GF-D8 (cell line): ENCODE measurements at places on chromosomes 3 and 15.
A peak's percentile ranks its signal among the peaks of the same experiment; 100 is the strongest.

DNA sequence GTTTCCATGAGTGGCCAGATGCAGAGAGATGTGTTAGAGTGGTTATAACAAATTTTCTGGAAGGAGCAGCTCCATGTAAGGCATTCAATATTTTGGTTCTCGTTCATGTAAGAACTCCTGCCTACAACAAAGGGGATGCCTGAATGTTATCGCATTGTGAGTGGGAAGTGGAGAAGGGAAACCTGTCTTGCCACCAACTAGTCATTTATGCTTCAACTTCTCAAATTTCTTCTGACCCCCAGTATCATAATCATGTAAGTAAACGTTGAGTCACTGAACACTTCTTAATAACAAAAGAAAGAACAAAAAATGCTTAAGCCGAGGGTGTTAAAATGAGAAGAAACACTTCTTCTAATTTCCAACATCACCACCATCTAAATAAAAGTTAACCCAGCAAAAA, 62.0 kb upstream of the MRPL3 start:
- DNase-seq, result no peak

- DNase-seq, result no peak
Measured at GRCh38 chr3:55089211-55089610, 161.4 kb upstream of the LRTM1 start.

- DNase-seq, result no peak
Measured at GRCh38 chr3:76487446-76487845, 552.5 kb upstream of the ROBO2 start.

DNA sequence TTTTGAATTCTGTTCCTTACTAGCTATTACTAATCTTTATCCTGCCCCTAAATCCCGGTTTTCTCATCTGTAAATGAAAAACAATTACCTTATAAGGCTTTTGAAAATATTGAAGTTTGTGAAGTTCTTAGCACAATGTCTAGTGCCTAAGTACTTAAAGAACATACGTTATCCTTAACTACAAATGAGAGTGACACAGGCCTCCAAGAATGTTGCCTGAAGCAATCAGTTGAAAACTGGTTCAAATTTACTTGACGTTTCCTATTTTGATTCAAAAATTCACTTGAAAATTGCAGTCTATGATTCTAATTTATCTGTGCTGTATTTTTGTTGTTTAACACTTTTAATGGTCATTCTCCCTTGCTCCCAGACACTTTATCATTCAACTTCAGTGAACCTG, 3.2 kb downstream of the SENP7 start:
- DNase-seq, result no peak

DNA sequence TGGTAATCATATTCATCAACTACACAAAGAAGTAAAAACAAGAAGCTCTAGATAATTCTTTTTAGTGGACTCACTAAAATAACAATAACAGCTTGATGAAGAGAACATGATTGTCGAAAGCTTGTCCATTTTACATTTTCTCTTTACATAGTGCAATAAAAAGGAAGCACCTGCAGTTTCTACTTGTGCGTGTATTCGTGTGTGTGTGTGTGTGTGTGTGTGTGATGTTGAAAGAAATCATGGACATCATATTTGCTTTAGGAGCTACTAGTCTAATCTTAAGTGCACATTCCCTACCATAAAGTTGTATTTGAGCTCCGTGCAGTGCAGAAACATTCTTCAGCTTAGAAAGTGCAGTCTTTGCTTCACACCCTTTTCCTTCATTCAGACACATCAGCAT, 288.8 kb downstream of the ZBTB20 start:
- no peak for DNase-seq

DNA sequence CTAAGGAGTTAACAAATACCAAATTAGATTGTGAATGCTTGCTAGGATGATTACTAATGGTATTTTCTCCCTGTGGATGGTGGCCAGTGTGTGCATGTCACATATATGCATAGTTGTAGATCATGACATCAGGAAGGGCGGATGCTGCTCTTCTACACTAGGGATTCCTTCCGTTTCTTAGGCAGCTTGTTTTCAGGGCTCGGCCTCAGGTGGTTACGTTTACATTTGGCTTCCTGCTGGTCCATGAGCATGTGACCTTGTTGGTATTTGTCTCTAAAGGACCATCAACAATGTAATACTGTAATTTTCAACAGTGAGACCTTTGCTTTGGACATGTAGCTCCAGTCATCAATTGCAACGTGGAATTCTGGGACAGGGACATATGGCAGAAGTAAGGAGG, 221.4 kb downstream of the NR1D2 start:
- DNase-seq, result no peak

DNA sequence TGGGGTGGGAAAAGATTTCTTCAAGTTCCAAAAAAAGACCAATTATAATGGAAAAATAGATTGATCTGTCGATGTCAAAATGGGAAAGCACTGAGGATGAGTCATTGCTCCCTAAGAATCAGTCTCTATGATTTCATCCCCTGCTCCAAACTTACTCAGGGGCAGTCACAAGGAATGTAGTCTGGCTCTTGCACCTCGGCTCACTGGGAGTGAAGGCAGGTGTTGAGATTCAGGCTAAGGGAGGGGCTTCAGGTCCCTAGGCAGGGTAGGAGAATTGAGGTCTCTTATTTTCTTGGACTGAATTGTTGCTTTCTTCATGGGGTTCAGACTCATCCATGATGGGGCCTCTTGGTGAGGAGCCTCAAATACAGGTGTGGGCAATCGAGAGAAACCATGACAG, 14.2 kb downstream of the ESYT3 start:
- DNase-seq, result no peak

- no peak for DNase-seq
Measured at GRCh38 chr3:13564751-13565560, 16.0 kb downstream of the FBLN2 start.

DNA sequence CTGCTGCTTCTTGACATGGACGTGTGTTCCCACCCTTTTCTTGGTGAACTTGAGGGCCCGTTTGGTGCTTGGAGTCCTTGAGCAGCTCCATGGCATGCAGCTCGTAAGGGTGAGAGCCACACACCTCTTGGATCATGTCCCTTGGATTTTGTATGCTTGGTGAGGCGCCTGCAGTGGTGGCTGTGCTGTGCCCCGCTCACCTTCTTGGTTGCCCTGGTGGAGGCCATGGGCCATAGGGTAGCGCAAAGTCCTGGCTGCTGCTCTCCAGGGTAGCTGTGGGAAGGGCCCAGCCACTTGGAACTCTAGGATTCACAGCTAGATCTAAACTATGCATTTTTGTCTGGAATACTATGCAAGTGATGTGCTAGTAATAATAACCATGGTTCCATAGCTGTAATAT, 26.7 kb upstream of the DPPA4 start:
- no peak for DNase-seq

GRCh38 chr3:145681181-145681580, 479.8 kb downstream of the PLOD2 start:
- DNase-seq, result no peak

- DNase-seq, result no peak
Measured at GRCh38 chr3:9750556-9751411, 1.0 kb downstream of the OGG1 start.

DNA sequence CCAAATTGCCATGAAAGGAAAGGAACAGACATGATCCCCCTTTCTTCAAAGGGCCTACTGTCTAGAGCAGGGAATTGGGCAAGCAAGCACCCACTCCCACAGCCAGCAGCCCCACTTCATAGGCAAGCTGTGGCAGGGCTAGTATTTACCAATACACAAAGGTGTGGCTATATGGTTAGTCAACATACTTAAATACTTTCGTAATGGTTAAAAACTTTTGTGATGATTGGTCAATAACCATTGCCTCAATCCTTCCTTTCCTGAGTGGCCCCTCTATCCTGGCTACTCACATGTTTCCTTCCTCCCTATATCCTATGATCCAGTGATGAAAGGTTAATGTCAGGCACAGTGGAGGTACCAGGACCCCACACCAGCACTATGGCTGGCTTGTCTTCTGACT, 30.1 kb upstream of the ARL8B start:
- no peak for DNase-seq

DNA sequence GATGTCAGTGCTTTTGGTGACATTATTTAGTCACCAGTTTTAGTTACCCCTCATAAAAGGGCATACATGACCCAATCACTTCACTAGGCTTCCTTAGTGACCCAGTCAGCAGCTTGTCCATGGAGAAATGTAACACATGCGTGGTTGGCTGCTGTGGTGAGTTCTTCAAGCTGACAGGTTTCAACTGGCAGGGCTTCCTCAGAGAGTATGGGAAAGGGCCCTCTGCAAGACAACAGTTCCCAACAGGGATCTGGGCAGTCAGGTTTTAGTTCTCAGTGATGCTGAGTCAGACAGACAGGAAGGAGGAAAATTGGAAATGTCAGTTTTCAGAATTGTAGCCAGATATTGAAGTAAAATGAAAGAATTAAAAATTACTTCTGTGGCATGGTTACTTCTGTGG, 282.5 kb downstream of the TBL1XR1 start:
- no peak for DNase-seq

GRCh38 chr15:36932070-36932469, 168.3 kb downstream of the MEIS2 start:
- no peak for DNase-seq

DNA sequence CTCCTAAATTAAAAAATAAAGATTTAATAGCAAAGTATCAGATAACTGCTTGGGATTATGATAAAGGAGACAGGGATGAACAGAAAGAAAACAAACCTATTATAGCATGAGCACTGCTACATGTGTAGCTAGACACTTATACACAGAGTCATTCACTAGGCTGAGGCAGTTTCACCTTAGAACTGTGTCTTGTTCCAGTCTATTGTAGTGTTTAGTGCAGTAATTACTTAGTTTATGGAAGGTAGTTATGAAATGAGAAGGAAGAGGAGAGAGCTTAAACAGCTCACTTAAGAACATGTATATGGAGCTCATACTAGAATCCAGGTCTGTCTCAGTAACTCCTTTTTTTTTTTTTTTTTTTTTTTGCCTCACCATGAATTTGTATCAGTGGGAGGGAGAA, 441.4 kb downstream of the PDCD6IP start:
- DNase-seq, result no peak

GRCh38 chr3:158403013-158403412, 168.0 kb upstream of the MLF1 start:
- no peak for DNase-seq

- DNase-seq, result peak; percentile 62
Measured at GRCh38 chr3:138135146-138135832, 3.1 kb upstream of the A4GNT start.

- DNase-seq, result no peak
Measured at GRCh38 chr3:143366672-143367071, 247.1 kb downstream of the CHST2 start.

- no peak for DNase-seq
Measured at GRCh38 chr15:95596496-95596895, 734.0 kb upstream of the NR2F2 start.

- DNase-seq, result no peak
Measured at GRCh38 chr3:1326546-1326945, 233.7 kb downstream of the CNTN6 start.

- no peak for DNase-seq
Measured at GRCh38 chr3:170802164-170803151, 67.5 kb downstream of the RPL22L1 start.

DNA sequence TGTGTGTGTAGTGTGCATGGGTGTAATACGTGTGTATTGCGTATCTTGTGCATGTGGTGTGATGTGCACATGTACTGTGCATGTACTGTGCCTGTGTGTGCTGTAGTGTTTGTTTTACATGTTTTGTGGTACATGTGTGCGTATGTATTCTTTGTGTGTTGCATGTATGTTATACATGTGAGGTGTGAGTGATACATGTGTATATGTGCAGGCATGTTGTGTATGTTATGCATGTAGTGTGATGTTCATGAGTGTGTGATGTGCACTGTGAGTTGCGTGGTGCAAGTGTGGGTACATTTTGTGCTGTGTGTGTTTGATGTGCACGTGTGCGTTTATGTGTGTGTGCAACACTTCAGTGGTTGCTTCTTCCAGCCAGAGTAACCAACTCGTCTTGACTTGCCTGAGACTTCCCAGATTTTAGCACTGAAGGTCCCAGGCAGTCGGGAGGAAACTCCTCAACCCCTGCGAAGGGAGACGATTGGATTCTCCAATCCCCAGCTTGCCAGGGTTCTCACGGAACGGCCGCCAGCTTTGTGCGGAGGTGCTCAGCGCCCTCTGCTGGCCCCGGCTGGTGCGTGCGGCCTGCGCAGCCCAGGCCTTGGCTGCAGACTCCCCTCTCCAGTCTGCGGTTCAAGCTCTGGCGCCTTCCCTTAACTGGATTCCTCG, 3.6 kb downstream of the GALNT15 start:
- no peak for DNase-seq

DNA sequence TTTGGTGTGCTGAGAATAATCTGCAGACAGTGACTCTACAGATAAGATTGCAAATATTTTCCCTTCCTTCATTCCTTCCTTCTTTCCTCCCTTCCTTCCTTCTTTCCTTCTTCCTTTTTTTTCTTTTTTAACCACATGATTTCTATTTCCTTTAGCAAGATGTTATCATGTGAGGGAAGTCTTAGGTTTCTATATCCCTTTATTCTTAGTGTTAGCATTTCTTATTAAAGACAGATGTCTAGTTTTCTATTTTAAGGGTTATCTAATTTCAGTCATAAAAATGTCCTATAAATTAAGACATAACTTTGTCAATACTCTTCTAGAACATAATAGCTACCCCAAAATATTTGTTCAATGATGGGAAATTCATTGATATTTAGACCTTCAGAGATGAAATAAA, 470.9 kb downstream of the LPP start:
- no peak for DNase-seq

- DNase-seq, result no peak
Measured at GRCh38 chr3:180932819-180933218, 20.3 kb downstream of the FXR1 start.

DNA sequence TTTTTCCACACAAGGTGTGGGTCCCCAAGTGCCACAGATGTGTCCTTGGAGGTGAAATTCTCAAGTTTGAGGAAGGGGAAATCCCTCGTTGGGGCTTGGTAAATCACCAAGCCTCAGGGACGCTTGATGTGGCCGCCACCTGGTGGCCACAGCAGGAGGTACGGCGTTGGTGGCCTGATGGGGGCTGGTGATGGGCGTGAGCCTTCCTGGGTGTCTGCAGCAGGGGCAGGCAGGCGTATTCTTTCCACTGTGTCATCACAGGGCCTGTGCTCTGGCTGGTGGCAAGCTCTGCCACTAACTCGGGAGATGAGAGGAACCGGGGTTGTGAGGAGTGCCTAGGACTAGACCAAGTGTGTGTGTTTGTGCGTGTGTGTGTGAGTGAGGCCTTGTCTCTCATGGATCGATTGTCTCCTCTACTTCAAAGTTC, 4.2 kb downstream of the ACOX2 start:
- peak; percentile 24 for DNase-seq

GRCh38 chr3:62688050-62688449, 187.2 kb downstream of the CADPS start:
- no peak for DNase-seq

- no peak for DNase-seq
Measured at GRCh38 chr3:51622413-51622812, 48.6 kb upstream of the TEX264 start.

DNA sequence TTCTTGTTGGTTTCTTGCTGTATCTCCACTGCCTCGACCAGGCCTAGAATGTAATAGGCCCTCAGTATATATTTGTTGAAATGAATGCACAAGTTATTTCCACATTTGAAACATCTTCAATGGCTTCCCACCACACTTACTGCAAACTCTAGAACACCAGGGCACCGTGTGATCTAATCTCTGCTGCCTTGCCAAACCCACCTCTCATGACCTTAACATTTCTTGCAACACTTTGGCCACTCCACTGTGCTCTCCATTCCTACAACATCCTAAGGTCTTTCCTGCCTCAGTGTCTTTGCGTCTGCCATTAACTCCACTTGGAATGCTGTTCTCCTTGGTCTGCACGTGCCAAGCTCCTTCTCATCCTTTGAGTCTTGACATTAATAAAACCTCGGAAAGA, 14.1 kb downstream of the FRMD4B start:
- DNase-seq, result no peak
